Activated CD8-positive, alpha-beta T cell treated with anti-CD3 and anti-CD28 coated beads, Interleukin-2, amount 10 ng/mL, durations not matched to agents 7 days and 5 days (primary cell): ENCODE measurements at places on chromosomes 2 and 18. TPM values are rescaled to one million over a fixed set of nuclear protein-coding genes. Genes with fewer than 3 reads are reported as not detected.
A peak's percentile ranks its signal among the peaks of the same experiment; 100 is the strongest.

GRCh38 chr2:6957910-6958615 is 40.9 kb downstream of the RNF144A start:
- H3K27me3 ChIP-seq = no peaks in the 10 kb centered on the region
- H3K36me3 ChIP-seq = peaks cover 60% of the 10 kb centered on the region
- H3K27ac ChIP-seq = peak overlapping the region; percentile 37

Gene NEU2
- not detected for total RNA-seq

Gene C2orf80
- not detected for total RNA-seq

GRCh38 chr18:26648509-26649192 is 100.3 kb upstream of the KCTD1 start:
- peaks cover 34% of the 10 kb centered on the region for H3K27me3 ChIP-seq
- H3K4me3 ChIP-seq = no peak overlapping the region
- no peak overlapping the region for H3K27ac ChIP-seq
- H3K4me1 ChIP-seq = no peaks in the 10 kb centered on the region

Gene ACVR1C
- 0.63 TPM for total RNA-seq

- DNase-seq = no peak
- H3K27ac ChIP-seq = no peak overlapping the region
- peaks cover 46% of the 10 kb centered on the region for H3K27me3 ChIP-seq
- H3K4me1 ChIP-seq = peaks cover 14% of the 10 kb centered on the region
- H3K4me3 ChIP-seq = no peak overlapping the region
- H3K36me3 ChIP-seq = peaks cover 8% of the 10 kb centered on the region
These were observed 5.1 kb upstream of the ASIC4 start for GRCh38 chr2:219508971-219509779.

DNA sequence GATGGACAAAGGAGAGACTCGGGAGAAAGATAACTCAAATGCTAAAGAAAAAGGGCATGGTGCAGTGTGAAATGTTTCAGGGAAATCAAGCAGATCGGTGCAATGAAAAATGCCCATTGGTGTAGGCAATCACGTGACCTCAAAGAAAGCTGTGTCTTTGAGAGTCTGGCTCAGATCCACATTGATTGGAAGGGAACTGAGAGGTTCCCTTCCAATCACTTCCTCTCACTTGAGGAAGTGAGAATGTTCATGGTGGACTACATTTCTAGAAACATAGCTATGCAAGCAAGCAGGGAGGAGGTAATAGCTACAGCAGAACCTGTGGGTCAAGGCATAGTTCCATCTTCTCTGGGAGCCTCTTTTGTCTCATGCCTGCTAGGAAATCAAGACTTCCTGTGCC is 187.4 kb downstream of the LPIN1 start:
- no peak overlapping the region for H3K4me3 ChIP-seq
- H3K27ac ChIP-seq = no peak overlapping the region
- H3K36me3 ChIP-seq = no peaks in the 10 kb centered on the region
- H3K27me3 ChIP-seq = no peaks in the 10 kb centered on the region
- DNase-seq = no peak

DNA sequence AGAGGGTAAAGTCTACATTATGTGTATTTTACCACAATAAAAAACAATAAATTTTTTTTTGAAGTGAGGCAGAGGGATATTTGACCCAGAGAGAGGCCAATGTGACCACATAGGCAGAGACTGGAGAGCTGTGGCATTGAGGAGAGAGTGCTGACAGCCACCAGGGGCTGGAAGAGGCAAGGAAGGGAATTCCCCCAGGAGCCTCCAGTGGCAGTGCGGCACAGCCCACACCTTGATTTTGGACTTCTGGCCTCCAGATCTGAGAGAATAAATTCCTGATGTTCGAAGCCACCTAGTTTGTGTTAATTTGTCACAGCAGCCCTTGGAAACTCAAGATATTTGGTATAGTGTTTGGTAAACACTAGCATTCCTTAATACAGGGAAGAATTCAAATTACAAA is 22.7 kb downstream of the ANKRD29 start:
- no peak overlapping the region for H3K4me3 ChIP-seq
- DNase-seq = no peak

- no peak for DNase-seq
- peaks cover 28% of the 10 kb centered on the region for H3K27me3 ChIP-seq
- H3K4me1 ChIP-seq = peaks cover 40% of the 10 kb centered on the region
- H3K36me3 ChIP-seq = no peaks in the 10 kb centered on the region
These were observed 36.7 kb downstream of the EPAS1 start for GRCh38 chr2:46333912-46334311.

Gene PSMA8
- total RNA-seq = 1.2 TPM

- H3K27me3 ChIP-seq = no peaks in the 10 kb centered on the region
- no peak for DNase-seq
- H3K36me3 ChIP-seq = no peaks in the 10 kb centered on the region
These were observed 287.2 kb downstream of the CDH19 start for GRCh38 chr18:66316701-66317100.

GRCh38 chr2:64757126-64757525 is 103.4 kb upstream of the SERTAD2 start:
- no peaks in the 10 kb centered on the region for H3K27me3 ChIP-seq
- H3K27ac ChIP-seq = no peak overlapping the region
- H3K36me3 ChIP-seq = no peaks in the 10 kb centered on the region

DNA sequence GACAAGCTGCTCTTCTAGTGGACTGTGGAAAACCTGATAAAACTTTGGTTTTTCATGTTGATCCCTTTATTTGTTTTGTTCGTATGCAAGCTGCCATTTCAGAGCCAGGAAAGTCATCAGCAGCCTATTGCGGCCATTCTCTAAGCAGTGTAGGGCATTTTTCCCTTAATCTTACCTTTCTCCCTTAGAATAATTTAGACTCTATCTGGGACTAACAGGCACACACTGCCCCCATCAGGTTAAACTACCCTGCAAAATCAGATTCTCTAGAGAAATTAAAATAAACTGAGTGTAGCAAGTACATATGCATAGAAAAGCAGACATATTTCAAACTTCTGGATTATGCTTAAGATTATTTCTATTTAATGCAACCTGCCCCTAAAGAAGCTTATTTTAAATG is 347.5 kb downstream of the METTL4 start:
- H3K4me3 ChIP-seq = no peak overlapping the region
- H3K27me3 ChIP-seq = no peaks in the 10 kb centered on the region
- no peaks in the 10 kb centered on the region for H3K36me3 ChIP-seq
- no peak for DNase-seq

DNA sequence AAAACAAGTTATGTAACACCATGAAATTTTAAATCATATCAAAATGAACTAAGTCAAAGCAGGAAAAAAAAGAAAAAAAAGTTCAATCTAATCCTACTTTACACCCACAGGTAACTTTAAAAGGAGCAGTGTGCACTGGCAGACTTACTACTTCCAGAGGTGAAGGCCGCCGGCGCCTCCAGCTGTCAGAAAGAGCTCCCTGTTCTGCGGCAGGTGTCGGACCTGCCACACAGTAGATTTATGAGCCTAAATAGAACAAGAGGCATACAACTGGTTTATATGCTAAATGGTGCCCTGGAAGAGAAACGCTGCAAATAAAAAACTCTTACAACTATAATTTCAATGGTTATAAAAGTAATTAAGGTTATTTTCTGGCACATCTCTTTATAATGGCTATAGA is 23.1 kb upstream of the PNO1 start:
- no peak overlapping the region for H3K27ac ChIP-seq
- H3K4me3 ChIP-seq = no peak overlapping the region
- peaks cover 10% of the 10 kb centered on the region for H3K36me3 ChIP-seq
- no peaks in the 10 kb centered on the region for H3K27me3 ChIP-seq

GRCh38 chr18:25595274-25596060 is 243.5 kb upstream of the ZNF521 start:
- no peak overlapping the region for H3K27ac ChIP-seq
- H3K4me1 ChIP-seq = no peaks in the 10 kb centered on the region
- DNase-seq = no peak
- H3K4me3 ChIP-seq = no peak overlapping the region
- no peaks in the 10 kb centered on the region for H3K36me3 ChIP-seq
- no peaks in the 10 kb centered on the region for H3K27me3 ChIP-seq

DNA sequence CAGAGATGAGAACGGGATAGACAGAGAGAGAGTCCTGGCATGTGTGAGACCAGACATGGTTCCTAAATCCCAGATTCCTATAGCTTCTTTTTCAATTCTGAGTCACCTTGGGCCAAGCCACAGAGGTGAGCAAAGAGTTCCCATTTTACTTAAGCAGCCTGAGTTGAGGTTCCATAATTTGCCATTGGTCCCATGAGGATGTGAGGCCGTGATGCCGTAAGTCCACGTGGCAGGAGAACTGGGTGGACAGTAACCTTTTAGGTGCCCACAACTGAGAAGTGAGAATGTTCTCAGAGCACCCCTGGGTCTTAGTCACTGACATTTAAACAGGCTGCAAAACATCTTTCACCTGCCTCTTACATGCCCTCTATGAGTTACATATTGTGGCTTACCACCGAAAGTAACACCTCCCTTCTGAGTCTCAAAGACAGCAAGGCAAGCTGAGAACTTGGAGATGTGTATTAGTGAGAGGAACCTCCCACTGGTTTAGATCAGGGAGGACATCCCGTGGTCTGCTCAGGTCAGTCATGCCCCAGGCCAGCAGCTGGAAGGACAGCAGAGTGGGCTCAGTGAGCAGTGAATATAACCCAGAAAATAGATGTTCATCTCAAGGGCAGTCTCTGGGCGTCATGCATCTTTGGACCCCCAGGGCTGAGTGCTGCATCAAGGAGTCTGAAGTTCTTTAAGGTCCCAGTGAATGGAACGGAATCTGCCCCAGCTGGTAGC is 127.9 kb upstream of the LGALSL start:
- DNase-seq = peak; percentile 80
- H3K4me3 ChIP-seq = peak overlapping the region; percentile 60

Gene PIEZO2
- total RNA-seq = not detected

GRCh38 chr2:224658780-224659405 is 57.3 kb downstream of the CCDC195 start:
- no peaks in the 10 kb centered on the region for H3K27me3 ChIP-seq
- peaks cover 3% of the 10 kb centered on the region for H3K36me3 ChIP-seq
- H3K4me1 ChIP-seq = no peaks in the 10 kb centered on the region
- no peak overlapping the region for H3K4me3 ChIP-seq
- H3K27ac ChIP-seq = no peak overlapping the region
- no peak for DNase-seq

DNA sequence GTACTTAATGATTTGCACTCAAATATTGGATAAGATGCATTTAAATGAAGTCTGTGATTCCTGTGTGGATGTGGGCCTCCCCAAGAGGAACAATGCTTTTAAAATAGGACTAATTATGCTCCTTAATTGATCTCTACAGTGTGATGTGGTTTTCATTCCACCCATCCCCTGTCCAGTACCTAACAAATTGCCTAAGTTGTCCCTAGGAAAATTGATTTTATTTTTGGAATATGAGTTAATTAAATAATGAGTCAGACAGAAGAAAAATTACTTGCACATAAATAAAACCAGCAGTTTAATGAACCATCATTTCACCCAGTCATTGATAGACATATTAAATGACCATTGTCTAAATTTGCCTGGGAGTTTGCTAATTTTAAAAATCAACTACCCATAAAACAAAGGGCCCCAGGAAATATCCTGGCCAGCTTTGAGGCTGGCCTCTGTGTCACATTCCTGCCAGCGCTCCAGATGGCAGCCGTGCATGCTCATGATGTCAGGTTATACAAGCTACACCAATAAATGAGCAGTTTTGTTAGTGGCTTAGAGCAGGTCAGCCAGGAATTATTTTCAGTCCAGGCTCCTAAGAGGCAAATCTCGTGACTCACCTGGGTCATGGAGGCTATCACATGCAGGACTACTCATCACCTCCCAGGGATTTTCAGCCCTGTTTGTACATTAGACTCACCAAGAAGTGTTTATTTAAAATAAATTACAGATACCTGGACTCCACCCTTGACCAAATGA is 31.9 kb downstream of the ABHD3 start:
- no peak overlapping the region for H3K27ac ChIP-seq
- peaks cover 12% of the 10 kb centered on the region for H3K36me3 ChIP-seq
- no peak for DNase-seq
- H3K27me3 ChIP-seq = no peaks in the 10 kb centered on the region
- peaks cover 2% of the 10 kb centered on the region for H3K4me1 ChIP-seq

- H3K36me3 ChIP-seq = no peaks in the 10 kb centered on the region
- H3K4me1 ChIP-seq = no peaks in the 10 kb centered on the region
- H3K27ac ChIP-seq = no peak overlapping the region
- H3K4me3 ChIP-seq = no peak overlapping the region
- DNase-seq = no peak
These were observed 165.0 kb downstream of the CDH19 start for GRCh38 chr18:66438711-66439536.

Gene TACR1
- total RNA-seq = not detected

DNA sequence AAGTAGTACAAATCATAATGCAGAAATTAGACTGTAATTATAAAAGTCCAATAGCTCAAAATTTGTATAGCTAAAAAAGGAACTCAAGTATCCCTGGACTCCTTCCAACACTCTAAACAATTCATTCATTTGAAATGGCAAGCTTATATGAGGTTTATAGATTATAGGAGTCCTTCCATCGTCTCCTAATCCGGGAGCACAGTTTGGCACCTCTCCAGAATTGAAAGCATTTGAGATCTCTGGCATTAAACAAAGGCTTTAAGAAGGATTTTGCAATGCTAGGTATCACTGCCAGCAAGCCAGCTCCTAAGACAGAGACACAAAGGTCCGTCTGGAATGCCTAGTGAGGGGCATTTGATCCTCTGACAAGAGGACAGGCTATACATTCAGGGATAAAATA is 90.9 kb downstream of the ACVR1 start:
- H3K4me3 ChIP-seq = no peak overlapping the region
- DNase-seq = no peak
- H3K27ac ChIP-seq = no peak overlapping the region

DNA sequence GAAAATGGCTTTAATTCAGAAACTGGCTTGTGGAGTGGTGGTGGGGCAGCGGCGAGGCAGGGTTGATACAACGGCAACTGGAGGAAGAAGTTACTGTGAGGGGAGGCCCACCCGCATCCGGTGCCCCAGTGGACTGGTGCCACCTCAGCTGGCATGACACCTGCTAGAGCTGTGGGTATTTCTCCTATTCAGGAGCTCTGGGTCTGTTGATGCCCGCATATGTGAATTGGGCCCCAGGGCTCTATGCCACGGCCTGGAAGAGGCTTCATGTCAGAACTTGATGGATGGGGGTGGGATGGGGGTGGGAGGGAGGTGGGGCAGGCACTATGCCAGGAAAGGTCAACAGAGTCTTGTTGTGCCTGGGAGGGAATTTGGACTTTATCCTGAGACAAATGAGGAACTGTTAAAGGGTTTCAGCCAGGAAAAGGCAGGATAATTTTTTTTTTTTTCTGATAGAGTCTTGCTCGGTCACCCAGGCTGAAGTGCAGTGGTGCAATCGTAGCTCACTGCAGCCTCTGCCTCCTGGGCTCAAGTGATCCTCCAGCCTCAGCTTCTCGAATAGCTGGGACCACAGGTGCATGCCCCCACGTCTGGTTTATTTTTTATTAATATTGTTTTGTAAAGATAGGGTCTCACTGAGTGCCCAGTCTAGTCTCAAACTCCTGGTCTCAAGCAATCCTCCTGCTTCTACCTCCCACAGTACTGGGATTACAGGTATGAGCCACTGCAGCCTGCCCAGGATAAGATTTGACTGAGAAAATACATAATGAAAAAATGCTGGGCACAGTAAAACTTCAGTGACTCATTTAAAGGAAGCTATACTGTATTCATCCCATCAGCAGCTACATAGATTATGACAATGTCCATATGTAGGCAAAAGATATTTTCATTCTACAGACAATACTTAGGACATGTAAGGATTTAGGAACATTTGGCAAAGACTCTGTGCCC is 52.6 kb downstream of the SH2D6 start:
- peaks cover 2% of the 10 kb centered on the region for H3K27me3 ChIP-seq
- peak; percentile 32 for DNase-seq
- no peak overlapping the region for H3K27ac ChIP-seq
- H3K36me3 ChIP-seq = no peaks in the 10 kb centered on the region

GRCh38 chr2:178426388-178426787 is 24.6 kb downstream of the PRKRA start:
- peaks cover 2% of the 10 kb centered on the region for H3K4me1 ChIP-seq
- H3K27ac ChIP-seq = no peak overlapping the region
- no peak for DNase-seq
- H3K4me3 ChIP-seq = no peak overlapping the region
- no peaks in the 10 kb centered on the region for H3K27me3 ChIP-seq
- peaks cover 83% of the 10 kb centered on the region for H3K36me3 ChIP-seq
